ENCODE measurements at places on chromosomes 1 and 21.
A peak's percentile ranks its signal among the peaks of the same experiment; 100 is the strongest.

GRCh38 chr1:248372394-248372793 lies 3.2 kb upstream of the OR2T6 start:
- H3K36me3 ChIP-seq, result no peaks in the 10 kb centered on the region
- H3K27ac ChIP-seq, result no peak overlapping the region
- H3K4me1 ChIP-seq, result no peaks in the 10 kb centered on the region
- H3K4me3 ChIP-seq, result no peak overlapping the region
- DNase-seq, result no peak

DNA sequence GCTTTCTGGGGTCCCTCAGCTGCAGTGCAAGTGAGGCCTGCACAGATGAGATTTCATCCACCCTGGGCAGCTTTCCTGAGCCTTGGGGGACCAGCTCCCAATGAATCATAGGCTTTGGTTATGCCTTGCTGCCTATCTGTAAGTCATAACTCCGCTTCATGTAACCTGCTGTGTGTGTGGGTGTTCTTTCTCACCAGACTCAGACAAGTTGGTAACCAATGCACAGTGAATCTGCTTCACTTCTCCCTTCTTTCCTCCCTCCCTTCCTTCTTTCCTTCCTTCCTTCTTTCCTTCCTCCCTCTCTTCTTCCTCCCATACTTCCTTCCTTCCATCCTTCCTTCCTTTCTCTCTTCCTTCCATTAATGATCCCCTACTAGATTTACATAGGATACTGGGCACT lies 34.4 kb upstream of the PSMB2 start:
- H3K27ac ChIP-seq, result no peak overlapping the region
- H3K36me3 ChIP-seq, result no peaks in the 10 kb centered on the region
- DNase-seq, result no peak
- no peaks in the 10 kb centered on the region for H3K27me3 ChIP-seq
- no peak overlapping the region for H3K4me3 ChIP-seq

DNA sequence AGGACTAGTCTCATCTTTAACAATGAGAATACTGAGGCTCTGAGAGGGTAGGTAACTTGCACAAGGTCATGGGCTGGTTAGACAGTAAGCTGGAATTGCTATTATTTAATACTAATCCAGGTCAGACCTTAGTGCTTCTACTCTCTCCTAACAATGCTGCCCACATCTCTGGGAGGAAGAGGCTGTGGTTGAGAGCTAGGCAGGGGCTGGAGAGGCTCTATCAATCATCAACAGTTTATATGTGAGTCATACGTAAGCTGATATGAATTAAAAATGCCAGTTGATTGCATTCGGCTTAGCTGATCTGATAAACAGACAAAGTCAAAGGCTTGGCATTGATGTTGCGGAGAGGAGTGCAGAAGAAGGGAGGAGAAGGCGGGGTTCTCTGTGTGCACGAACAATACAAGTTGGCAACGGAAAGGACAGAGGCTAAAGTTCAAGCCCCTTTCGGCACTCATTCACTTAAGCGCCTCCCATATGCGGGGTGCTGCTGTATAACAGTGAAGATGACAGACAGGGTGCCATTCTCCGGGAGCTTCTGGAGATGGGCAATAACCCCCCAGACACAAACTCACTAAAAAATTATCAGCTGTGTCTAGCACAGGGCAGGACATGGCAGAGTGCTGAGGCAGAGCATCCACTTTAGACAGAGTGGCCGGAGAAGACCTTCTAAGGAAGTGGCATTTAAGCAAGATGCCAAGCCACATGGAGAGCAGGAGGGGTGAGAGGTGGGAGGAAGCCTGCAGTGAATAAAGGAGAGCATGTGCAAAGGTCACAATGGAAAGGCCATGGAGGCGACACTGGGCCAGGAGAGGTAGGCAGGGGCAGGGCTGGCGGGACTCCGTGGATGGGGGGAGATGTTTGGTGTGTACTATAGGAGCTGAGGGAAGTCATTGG lies 195.2 kb downstream of the ZSCAN20 start:
- no peak overlapping the region for H3K4me3 ChIP-seq
- no peaks in the 10 kb centered on the region for H3K27me3 ChIP-seq
- H3K4me1 ChIP-seq, result no peaks in the 10 kb centered on the region
- no peak for DNase-seq
- no peaks in the 10 kb centered on the region for H3K36me3 ChIP-seq
- no peak overlapping the region for H3K27ac ChIP-seq

GRCh38 chr1:213124590-213124989 lies 73.5 kb downstream of the RPS6KC1 start:
- H3K27ac ChIP-seq, result no peak overlapping the region
- DNase-seq, result no peak
- no peaks in the 10 kb centered on the region for H3K27me3 ChIP-seq
- H3K36me3 ChIP-seq, result no peaks in the 10 kb centered on the region

GRCh38 chr21:14120091-14120734 lies 90.5 kb downstream of the LIPI start:
- no peak overlapping the region for H3K27ac ChIP-seq
- H3K4me3 ChIP-seq, result no peak overlapping the region
- no peaks in the 10 kb centered on the region for H3K27me3 ChIP-seq
- no peaks in the 10 kb centered on the region for H3K36me3 ChIP-seq
- no peak for DNase-seq
- no peaks in the 10 kb centered on the region for H3K4me1 ChIP-seq

- no peak overlapping the region for H3K4me3 ChIP-seq
- no peaks in the 10 kb centered on the region for H3K36me3 ChIP-seq
- H3K27me3 ChIP-seq, result no peaks in the 10 kb centered on the region
- H3K4me1 ChIP-seq, result no peaks in the 10 kb centered on the region
- no peak for DNase-seq
Observed at GRCh38 chr1:66637146-66637545, 103.2 kb downstream of the SGIP1 start.

- no peaks in the 10 kb centered on the region for H3K27me3 ChIP-seq
- no peak overlapping the region for H3K27ac ChIP-seq
- H3K36me3 ChIP-seq, result no peaks in the 10 kb centered on the region
- no peak overlapping the region for H3K4me3 ChIP-seq
- no peaks in the 10 kb centered on the region for H3K4me1 ChIP-seq
Observed at GRCh38 chr1:114238053-114238452, 84.4 kb upstream of the SYT6 start.

GRCh38 chr1:22814176-22815042 lies 103.8 kb downstream of the EPHB2 start:
- H3K4me3 ChIP-seq, result no peak overlapping the region
- H3K27me3 ChIP-seq, result no peaks in the 10 kb centered on the region
- DNase-seq, result no peak
- H3K27ac ChIP-seq, result no peak overlapping the region
- H3K36me3 ChIP-seq, result no peaks in the 10 kb centered on the region

GRCh38 chr1:220045356-220046051 lies 801 bp downstream of the EPRS1 start:
- no peaks in the 10 kb centered on the region for H3K27me3 ChIP-seq
- H3K36me3 ChIP-seq, result no peaks in the 10 kb centered on the region
- peaks cover 25% of the 10 kb centered on the region for H3K4me1 ChIP-seq
- peak overlapping the region; percentile 96 for H3K4me3 ChIP-seq

DNA sequence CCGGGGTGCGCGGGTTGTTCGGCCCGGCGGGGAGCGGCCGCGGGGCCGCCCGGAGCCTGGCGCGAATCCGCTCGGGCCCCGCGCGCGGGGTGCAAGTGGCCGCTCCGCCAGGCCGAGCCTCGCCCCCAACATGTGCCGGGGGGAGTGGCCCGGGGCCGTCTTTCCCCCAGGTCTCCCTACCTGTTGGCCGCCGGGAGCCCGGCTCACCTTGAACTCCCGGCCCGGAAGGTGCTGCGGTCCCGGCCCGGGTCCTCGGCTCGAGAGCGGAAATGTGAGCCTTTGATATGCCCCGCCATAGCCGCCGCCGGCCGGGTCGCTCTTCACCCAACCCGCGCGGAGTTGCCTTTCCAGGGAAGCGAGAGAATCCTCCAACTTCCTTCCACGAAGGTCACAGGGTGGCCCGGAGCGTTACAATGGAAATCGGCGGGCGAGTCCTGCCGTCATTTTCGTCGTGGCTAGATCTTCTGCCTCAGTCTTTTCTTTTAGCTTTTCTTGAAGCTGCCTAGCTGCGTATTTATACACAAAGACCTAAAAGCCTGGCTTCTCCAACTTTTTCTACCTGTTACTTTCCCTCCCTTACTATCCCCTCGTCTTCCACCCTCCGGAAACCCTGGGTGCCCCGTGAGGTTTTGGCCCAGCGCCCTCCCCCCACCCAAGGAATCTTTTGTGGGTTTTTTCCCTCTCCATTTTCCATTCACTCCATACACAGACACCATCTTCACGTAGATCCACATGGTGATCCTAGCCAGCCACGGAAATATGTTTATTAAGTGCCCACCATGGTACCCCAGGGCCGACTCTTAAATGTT lies 867 bp downstream of the PTGFRN start:
- peak overlapping the region; percentile 95 for H3K27ac ChIP-seq
- H3K27me3 ChIP-seq, result no peaks in the 10 kb centered on the region
- peak overlapping the region; percentile 83 for H3K4me3 ChIP-seq
- DNase-seq, result no peak
- H3K4me1 ChIP-seq, result peaks cover 75% of the 10 kb centered on the region

- peaks cover 8% of the 10 kb centered on the region for H3K36me3 ChIP-seq
- H3K27ac ChIP-seq, result peak overlapping the region; percentile 96
- no peak for DNase-seq
Observed at GRCh38 chr1:34858901-34859445, 576 bp downstream of the SMIM12 start.

DNA sequence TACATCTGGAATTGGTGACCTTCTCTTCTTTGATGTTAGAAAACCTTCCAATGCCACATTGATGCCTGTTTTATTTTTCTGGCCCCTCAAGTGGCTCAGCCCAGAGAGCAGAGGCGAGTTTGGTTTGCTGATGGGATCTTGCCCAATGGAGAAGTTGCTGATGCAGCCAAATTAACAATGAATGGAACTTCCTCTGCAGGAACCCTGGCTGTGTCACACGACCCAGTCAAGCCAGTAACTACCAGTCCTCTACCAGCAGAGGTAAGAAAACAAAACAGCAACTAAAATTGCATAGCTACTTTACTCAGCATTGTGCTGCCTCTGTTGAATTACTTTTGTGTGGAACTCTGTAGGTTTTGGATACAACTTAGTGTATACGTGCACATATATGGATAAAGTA lies 97.6 kb downstream of the CC2D1B start:
- no peaks in the 10 kb centered on the region for H3K4me1 ChIP-seq
- H3K27ac ChIP-seq, result no peak overlapping the region
- H3K36me3 ChIP-seq, result no peaks in the 10 kb centered on the region
- H3K27me3 ChIP-seq, result no peaks in the 10 kb centered on the region
- no peak for DNase-seq

DNA sequence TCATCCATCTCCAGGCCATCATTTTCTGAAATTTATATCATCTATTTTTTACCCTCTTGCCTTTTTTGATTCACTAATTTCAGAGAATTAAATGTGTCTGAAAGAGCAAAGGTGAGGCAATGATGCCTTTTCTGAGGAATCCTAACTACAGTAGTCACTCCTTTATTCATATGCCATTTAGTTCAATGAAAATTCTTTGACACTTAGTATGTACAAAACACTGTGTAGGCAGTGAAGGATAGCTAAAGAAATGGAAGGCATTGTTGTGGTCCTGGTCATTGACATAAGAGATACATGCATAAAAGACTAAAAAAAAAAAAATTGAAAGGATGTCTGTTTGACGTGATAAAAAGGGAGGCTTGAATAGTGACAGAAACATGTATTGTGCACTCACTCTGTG lies 171.9 kb upstream of the BEND5 start:
- DNase-seq, result no peak
- no peaks in the 10 kb centered on the region for H3K36me3 ChIP-seq
- no peaks in the 10 kb centered on the region for H3K27me3 ChIP-seq

GRCh38 chr21:17461582-17461981 lies 51.3 kb upstream of the CXADR start:
- no peak overlapping the region for H3K4me3 ChIP-seq
- no peak for DNase-seq
- peak overlapping the region; percentile 37 for H3K27ac ChIP-seq

- no peak overlapping the region for H3K27ac ChIP-seq
- no peak overlapping the region for H3K4me3 ChIP-seq
- no peaks in the 10 kb centered on the region for H3K27me3 ChIP-seq
- no peak for DNase-seq
- H3K4me1 ChIP-seq, result no peaks in the 10 kb centered on the region
- H3K36me3 ChIP-seq, result no peaks in the 10 kb centered on the region
Observed at GRCh38 chr1:29410476-29410875, 174.2 kb downstream of the PTPRU start.

DNA sequence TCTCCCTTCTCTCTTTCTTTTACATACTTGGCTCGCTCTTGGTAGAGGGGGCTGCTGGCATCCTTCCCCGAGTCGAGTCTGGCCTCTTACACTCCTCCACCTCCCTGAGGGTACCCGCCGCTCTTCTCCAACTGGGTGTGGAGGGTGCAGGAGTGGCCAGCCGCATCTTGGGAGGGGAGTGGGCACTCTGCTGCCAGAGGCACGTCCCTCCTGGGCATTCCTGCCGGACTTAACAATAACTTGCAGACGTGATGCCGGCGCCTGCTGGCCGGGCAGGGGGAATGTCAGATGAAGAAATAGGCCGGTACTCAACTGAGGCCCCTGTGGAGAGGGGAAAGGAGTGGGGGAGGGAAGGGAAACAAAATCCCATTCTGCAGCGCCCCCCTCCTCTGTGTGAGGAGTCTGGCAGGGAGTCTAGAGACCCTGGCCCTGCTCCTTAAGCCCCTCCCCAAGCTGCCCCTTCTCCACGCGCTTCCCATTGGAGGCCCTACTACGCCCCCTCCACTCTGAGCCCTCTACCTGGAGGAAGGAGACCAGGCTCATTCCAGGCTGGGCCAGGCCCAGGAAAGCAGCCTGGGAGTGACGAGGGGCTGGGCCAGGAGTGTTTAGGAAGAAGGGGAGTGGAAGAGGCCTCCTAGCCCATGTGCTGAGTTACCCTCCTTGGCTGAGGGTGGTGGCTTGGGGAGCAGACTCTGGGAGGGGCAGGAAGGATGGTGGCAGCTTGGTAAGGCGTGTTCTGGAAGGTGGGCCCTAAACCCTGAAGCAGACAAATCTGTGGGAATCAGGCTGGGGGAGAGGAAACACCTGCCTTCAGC lies 1.8 kb downstream of the ATP2B4 start:
- H3K4me3 ChIP-seq, result peak overlapping the region; percentile 49
- DNase-seq, result no peak

- no peaks in the 10 kb centered on the region for H3K4me1 ChIP-seq
- no peak overlapping the region for H3K27ac ChIP-seq
- no peak overlapping the region for H3K4me3 ChIP-seq
- no peaks in the 10 kb centered on the region for H3K27me3 ChIP-seq
Observed at GRCh38 chr1:40226192-40226591, 21.5 kb upstream of the TMCO2 start.

DNA sequence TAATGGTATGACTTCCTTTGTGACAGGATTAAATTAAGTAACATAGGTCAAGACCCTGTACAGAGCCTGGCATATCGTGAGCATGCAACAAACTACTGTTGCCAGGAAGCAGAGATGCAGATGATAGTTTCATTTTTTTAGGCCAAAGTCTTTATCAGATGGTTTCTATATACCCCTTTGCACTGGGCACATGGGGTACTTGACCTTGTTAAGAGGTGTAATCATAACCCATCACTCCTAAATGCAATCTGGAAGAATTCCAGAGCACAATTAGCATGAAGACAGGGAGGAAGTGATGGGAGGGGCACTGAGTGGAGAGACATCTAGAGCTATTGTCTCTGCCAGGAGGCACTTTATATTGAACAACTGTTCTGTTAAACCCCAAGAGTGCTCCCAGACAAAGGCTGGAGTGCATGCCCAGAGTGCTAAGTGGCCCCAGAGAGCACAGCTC lies 22.1 kb downstream of the ZBTB17 start:
- no peak overlapping the region for H3K4me3 ChIP-seq
- DNase-seq, result no peak
- H3K4me1 ChIP-seq, result peaks cover 55% of the 10 kb centered on the region
- peaks cover 5% of the 10 kb centered on the region for H3K36me3 ChIP-seq
- peak overlapping the region; percentile 96 for H3K27ac ChIP-seq

- H3K27me3 ChIP-seq, result no peaks in the 10 kb centered on the region
- H3K36me3 ChIP-seq, result no peaks in the 10 kb centered on the region
- DNase-seq, result no peak
- H3K27ac ChIP-seq, result no peak overlapping the region
Observed at GRCh38 chr1:100354971-100355394, 2.7 kb downstream of the CDC14A start.
